ENCODE measurements at places on chromosomes 6 and 20.
A peak's percentile ranks its signal among the peaks of the same experiment; 100 is the strongest.

GRCh38 chr6:154765273-154765672 is 32.1 kb downstream of the SCAF8 start:
- DNase-seq = no peak

DNA sequence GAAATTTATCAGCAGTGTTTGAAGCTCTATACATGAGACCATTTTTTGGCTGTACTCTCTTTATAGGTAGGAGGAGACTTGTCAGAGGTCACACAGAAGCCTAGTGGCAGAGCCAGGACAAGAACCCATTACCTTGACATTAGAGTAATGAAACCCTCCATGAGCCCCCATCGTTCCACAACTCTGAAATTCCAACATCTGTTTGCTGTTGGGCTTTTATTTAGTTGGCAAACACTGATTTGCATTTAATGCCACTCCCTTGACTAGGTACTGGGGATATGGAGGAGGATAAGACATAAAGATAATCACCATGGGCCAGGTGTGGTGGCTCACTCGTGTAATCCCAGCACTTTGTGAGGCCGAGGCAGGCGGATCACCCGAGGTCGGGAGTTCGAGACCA is 1.6 kb downstream of the GSS start:
- DNase-seq = no peak

DNA sequence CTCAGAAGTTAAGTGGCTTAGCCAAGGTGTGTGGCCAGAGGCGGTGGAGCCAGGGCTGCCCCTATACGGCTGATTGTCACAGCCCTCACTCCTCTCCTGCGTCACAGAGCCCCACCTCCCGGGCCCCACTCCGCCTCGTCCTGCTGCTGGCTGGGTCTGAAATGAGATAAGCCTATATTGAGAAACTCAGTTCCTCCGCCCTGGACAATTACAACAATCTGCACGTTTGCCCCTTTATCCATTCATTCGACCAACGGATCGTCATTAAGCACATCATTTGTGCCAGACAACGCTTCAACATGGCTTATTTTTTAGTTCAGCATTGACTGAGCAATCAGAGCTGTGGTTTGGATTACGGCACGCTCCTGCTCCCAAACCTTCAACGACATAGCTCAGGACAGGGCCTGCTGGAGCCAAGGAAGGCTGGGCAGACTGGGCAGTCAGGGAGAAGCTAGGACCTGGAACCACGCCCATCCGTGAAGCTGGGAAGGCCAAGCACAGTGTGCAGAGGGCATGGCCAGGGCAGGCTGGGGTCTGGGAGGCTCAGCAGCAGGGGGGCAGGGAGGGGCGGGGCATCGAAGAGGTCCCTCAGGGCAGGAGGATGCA is 16.6 kb upstream of the EZR start:
- DNase-seq = no peak

DNA sequence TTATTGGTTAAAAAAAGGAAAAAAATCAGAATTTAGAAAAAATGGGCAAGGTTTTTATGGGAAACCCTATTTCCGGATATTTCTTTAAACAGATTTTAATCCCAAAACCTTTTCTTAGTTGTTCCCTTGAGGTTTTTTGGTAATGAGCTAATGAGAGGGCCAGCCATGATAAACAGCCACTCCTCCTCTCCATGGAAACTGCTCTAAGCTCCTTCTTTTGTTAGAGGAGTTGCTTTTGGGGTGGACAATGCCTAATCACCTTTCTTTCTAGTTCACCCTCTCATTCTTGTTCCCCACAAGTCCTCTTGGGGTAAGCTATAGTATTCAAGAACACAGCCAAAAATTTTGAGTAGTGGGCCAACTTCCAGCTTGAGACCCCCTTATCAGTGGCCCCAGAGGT is 105.0 kb upstream of the FAM184A start:
- DNase-seq = no peak

GRCh38 chr6:79231666-79232065 is 2.8 kb downstream of the HMGN3 start:
- DNase-seq = no peak

DNA sequence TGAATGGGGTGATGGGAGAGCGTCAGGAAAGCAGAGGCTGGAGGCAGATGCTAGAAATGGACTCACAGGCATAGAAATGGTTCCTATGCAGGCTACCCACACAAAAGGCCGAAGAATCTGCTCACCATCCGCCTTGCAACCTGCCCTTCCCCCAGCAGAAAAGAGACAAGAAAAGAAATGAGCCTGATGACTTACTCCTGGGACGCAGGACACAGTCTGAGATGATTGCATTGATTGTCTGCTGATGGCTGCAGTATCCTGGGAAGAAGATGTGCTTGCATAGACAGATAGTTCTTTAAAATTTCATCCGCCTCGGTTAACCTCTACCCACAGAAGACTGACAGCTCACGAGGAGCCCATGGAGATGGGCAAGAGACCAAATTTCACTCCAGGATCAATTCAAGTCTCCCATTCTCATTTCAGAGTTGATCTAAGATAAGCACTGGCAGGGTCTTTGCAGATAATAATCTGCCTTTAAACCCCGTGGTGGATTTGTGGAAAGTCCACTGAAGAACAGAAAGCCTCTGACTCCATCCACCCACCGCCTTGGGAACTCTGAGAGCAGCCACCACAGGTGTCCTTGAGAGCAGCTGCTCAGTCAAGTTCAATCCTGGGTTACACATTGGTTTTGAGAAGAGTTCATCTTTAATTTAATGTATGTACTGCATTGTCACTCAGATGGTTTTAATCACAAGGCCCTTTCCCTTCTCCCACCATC is 7.2 kb downstream of the AGPAT4 start:
- no peak for DNase-seq

- no peak for DNase-seq
Observed at GRCh38 chr6:101770116-101770515, 376.6 kb downstream of the GRIK2 start.

DNA sequence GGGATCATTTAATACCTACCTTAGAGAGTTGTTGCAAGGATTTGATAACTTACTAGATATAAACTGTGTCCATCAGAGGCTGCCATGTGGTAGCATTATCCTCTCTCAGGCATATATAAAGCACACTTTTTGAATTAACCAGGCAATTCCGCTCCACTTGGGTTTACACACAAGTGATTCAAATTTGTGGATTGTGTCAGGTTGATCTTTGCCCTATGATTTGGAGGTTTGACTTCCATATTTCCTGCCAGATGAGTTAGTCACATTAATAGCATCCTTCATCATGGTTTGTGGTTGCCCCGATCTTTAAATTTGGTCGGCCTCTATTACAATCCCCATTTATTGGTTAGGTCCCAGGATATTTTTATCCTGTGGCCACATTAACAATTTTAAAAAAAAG is 44.8 kb upstream of the CTAGE9 start:
- peak; percentile 90 for DNase-seq

DNA sequence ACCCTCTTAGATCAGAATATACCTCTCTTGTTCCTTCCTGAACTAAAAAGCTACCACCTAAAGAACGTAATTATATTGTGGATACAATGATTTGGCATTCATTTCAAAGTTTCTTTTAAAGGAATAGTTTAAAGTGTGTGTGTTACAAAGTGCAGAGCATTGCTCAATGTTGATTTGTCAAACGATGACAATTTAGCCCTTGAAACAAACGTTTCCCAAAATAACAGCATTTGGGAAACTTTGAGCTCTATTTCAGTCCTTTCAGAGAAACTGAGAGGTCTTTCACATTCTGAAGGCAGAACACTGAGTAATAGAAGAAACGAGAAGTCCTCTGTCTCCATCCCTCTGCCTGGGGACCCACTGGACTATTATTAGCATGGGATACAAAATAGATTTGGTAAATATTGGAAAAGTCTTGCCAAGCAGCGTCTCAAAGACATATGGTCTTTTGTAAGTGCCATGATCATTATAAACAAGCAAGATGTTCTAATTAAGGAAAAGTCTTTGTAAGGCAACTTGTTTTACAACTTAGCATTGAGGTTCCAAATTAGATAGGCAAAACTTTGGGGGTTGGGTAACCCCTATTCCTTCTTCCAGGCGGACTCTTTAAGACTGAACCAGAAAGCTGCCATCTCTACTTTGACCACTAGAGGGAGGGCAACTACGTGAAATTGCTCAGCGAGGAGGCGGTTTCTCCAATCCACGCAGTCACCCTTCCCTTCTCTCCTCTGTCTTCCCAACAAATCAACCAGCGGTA is 208.8 kb downstream of the RNF144B start:
- DNase-seq = peak; percentile 47

- DNase-seq = no peak
Observed at GRCh38 chr6:138241381-138241780, 23.1 kb upstream of the PBOV1 start.

DNA sequence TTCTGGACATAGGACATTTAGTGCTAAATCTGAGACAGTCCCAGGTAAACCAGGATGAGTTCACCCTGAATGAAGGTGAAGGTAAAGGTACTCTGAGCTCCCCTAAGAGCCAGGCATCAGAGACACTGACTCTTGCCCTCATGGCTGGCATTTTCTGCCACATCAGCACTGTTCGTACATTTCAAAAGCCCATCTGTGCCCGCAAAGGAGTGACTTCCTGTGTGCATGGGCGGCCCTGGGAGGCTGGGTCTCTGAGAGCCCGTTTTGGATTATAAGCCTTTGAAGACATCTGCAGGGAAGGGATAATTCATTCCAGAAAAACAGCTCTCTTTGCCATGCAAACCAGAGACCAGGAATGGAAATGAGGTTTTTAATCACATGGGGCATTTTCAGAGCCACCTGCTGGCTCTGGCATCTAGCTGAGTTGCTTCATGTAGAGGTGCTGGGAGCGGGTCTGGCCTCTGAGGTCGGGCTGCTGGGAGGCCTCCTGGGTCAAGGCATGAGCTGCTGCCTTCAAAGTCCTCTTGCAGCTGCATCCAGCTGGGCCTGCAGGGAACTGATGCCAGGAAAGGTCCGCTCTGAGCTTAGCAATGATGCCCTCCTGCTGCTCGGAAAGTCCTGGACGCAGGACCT is 348.3 kb downstream of the DHX35 start:
- no peak for DNase-seq

GRCh38 chr6:116450185-116450710 is 10.9 kb upstream of the CALHM6 start:
- DNase-seq = no peak

- DNase-seq = no peak
Observed at GRCh38 chr6:81487489-81487888, 265.0 kb downstream of the TENT5A start.

GRCh38 chr20:3930265-3931206 is 41.3 kb downstream of the PANK2 start:
- DNase-seq = no peak

GRCh38 chr20:15364781-15365180 is 1027.4 kb upstream of the FLRT3 start:
- no peak for DNase-seq

DNA sequence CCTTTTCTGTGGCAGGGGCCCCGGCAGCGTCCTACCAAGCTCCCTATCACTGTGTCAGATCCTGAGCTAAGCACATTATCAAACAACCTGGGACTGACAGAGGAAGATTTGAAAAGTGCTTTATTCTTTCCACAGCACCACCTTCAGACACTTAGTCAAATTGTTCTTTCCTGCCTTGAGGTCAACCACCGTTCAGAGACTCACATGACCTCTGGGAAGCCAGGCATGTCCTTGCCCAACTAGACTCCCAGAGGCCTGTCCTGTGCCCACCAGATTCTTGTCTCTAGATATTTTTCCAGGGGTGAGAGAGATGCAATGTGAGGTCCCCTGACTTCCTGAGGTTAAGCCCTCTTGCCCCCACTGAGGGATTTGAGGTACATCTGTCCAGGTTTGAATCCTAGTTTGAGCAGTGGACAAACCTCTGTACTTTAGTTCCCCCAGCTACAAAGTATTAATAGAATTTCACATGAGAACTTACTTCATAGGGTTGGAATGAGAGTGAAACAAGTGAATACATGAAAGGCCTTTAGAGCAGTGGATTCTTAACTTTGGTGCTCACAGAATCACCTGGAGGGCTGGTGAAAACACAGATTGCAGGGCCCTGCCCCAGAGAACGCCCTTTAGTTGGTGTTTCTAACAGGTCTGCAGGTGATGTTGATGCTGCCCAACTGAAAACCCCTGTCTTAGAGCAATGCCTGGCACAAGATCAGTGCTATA is 179.8 kb downstream of the CLIC5 start:
- DNase-seq = no peak

GRCh38 chr6:124661097-124661661 is 301.1 kb upstream of the RNF217 start:
- DNase-seq = no peak

DNA sequence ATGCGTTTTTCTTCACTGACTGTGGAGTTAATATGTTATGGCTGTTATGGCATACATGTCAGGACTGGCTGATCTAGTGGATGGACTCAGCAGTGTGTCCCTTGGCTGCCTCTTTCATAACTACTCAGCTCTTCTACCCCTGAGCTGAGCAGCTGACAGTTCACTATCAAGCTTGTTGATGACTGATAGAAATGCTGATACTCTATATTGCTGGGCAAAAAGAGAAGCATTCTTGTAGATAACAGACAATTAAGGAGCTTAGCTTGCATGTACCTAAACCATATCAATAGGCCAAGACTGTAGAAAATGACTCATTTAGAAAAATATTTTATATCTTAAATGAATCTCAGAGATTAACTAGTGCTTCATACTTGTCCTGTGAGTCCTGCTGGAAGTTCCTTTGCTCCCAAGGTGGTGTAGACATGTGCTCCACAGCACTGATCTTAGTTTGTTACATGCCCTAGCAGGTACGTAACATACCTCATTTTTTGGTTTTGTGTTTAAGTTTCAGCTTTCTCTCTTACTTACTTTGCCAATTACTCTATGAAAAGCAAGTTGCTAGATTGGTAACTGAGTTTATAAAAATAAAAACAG is 236.9 kb downstream of the GMDS start:
- no peak for DNase-seq

DNA sequence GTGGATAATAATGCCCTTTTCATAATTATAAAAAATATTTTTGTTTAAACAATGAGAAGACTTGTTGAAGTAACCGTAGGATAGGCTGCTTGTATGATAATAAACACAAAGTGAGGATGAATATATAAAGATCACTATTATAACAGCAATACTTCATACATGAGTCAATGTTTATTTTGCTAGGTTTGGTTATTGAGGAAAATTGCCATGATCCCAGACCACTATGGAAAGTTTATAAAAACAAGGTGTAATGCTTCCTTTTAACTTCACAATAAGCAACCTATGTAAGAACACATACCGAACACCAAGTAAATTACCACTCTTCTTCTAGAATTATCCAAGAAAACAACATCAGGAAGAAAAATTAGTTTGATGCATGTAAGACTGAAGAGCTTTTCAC is 495.3 kb upstream of the RNF217 start:
- no peak for DNase-seq

- no peak for DNase-seq
Observed at GRCh38 chr20:709423-709822, 33.8 kb upstream of the SCRT2 start.

All from non-pigmented ciliary epithelial cell (primary cell).